CD4-positive, alpha-beta T cell treated with Interleukin-6 at 100 ng/mL for 8 hours (primary cell): ENCODE measurements at places on chromosomes 6 and 20.

DNA sequence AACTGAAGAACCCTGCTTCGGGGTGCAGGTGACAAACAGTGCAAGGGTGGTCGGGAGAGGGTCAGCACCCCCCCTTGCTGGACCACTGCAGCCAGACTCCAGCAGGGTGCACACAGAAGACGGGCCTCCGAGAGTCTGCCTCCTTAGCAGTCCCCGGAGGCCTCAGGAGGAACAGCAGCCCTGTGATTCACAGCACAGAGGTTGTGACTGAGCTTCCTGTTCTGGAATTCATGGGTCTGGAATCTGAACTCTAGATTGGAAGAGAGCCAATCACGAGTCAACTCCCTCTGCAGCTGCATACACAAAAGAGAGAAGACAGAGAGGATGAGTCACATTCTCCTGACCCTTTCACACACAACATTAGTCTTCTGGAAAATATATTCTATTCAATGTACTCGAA is 249.0 kb upstream of the OPRM1 start:
- no peak for DNase-seq

DNA sequence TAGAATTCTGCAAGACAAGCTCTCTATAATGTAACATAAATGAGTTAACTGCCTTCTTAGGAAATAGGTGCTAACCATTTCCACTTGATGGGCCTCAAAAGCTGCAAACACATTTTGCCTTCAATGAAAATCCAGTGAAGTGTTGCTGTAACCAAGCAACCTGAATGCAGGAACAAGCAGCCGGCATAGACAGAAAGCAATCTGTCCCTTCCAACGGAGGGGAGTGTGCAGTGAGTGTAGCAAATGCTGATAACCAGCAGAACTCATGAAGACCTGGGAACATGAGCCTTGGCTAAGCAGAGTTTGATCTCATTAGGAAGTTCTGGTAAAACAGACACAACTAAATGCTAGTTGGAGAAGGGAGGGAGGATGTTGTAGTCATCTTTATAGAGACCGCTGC is 697.8 kb downstream of the KIF16B start:
- DNase-seq = no peak

- no peak for DNase-seq
These were observed 214.6 kb downstream of the GMDS start for GRCh38 chr6:2030682-2031244.

- DNase-seq = no peak
These were observed 996.5 kb downstream of the GRIK2 start for GRCh38 chr6:102389994-102390393.

GRCh38 chr20:23669327-23669726 is 19.5 kb downstream of the CST4 start:
- no peak for DNase-seq

- no peak for DNase-seq
These were observed 77.7 kb downstream of the SOBP start for GRCh38 chr6:107567643-107568042.

- peak; percentile 57 for DNase-seq
These were observed 578 bp downstream of the RGL2 start for GRCh38 chr6:33297956-33298772.

- DNase-seq = no peak
These were observed 70.0 kb downstream of the ESR1 start for GRCh38 chr6:151877458-151877857.

- DNase-seq = no peak
These were observed 37.1 kb upstream of the KCNK5 start for GRCh38 chr6:39266375-39266774.

GRCh38 chr6:75205776-75206575 is at the start of gene COL12A1:
Gene COL12A1, minus strand, starts transcription at chr6:75206053. Its CDS starts 3,261 bp downstream, at chr6:75202792.
- no peak for DNase-seq

GRCh38 chr6:133608620-133609019 is 280.3 kb upstream of the TCF21 start:
- DNase-seq = no peak

DNA sequence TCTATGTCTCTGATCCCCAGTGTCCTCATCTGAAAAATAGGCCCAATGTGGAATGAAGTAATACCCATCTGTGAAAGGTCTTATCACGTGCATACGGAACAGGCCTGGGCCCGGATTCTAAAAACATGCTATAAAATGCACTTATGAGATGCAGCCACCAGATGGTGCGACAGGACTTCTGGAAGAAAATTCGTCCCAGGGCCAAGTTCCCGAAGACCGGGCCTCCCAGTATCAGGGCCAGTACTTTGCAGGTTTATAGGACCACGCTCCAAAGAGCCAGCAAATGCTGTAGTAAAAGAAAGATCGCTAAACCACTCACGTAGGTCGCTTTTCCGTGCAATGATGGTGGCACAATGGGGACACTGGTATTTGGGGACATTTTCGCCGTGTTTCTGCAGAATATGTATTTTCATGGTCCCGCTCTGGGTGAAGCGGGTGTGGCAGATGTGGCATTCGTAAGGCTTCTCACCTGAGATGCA is 10.6 kb downstream of the CTCFL start:
- peak; percentile 20 for DNase-seq

DNA sequence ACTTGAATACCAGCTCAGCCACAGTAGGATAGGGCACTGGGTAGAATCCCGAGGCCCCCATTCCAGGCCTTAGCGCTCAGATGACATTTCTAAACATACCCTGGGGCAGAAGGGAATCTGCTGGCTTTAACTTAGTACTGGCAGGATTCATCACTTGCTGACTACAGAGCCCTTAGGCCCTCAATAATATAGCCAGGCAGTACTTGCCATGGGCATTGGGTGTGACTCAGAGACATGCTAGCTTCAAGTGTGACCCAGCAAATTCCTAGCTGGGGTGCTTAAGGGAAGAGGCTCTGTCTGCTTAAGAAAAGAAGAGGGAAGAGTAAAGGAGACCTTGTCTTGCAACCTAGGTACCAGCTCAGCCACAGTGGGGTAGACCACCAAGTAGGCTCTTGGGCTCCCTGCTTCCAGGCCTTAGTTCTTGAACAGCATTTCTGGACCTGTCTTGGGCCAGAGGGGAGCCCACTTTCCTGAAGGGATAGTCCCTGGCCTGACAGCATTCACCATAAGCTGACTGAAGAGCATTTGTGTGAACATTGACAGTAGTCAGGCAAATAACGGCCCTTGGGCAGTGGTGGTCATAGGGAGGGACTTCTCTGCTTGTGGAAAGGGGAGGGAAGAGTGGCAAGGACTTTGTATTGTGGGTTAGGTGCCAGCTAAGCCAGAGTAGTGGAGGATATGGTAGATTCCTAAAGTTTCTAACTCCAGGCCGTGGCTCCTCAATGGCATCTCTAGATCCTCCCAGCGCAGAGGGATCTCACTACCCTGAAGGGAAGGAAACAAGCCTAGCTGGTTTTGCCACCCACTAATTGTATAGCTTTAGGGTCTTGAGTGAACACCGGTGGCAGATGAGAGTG is 48.5 kb upstream of the HACE1 start:
- no peak for DNase-seq

DNA sequence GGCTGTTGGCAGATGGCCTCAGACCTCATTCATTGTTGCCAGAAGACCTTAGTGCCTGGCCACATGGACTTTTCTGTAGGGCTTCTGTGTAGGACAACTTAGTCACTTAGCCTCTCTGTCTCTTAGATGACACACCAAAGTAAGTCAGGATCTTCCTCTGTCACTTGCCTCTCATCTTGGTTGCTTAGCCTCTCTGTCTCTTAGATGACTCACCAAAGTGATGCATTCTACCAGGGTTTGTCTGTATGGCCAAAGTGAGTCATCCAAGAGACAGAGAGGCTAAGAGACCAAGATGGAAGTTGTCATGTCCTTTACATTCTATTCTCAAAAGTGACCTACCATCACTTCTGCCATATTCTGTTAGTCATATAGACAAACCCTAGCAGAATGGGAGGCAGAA is 255.9 kb upstream of the DEFB112 start:
- DNase-seq = no peak

DNA sequence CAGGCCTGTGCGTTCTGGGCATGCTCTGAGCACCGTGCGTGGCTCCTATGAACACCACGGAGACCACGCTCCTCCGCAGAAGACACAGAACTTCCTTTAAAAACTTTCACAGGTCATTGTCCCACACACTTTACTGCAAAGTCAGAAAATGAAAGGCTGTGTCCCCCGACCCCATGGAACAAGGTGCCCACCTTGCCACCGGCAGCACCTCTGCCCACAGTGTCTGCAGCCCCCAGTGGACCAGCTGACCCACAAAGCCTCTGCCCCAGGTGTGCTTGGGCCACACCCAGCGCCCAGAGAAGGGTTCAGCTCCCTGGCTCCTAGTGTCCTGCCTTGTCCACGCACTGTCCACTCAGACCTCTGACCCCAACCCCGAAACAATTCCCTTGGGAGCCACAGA is 8.7 kb downstream of the TAF4 start:
- DNase-seq = no peak

GRCh38 chr6:116386581-116387299 is 16.0 kb downstream of the DSE start:
- no peak for DNase-seq

GRCh38 chr6:118748311-118749062 is 97.1 kb upstream of the CEP85L start:
- DNase-seq = no peak

DNA sequence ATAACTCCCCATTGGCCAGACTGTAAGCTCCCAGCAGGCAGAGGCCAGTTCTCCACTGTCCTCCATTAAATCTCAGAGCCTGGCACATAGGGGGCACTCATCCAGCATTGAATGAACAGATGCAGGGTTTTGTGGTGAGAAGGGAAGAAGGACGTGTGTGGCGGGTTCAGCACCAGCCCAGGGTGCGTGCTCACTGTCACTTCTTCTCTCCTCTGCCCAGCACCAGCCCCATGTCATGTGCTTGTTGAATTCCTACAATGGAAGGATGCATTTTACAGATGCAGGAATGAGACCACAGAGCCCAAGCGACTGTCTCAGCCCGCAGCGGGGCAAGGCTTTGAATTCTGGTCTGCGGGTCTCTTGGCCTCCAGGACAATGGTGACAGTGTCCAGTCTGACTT is 149.9 kb downstream of the CEBPB start:
- no peak for DNase-seq

DNA sequence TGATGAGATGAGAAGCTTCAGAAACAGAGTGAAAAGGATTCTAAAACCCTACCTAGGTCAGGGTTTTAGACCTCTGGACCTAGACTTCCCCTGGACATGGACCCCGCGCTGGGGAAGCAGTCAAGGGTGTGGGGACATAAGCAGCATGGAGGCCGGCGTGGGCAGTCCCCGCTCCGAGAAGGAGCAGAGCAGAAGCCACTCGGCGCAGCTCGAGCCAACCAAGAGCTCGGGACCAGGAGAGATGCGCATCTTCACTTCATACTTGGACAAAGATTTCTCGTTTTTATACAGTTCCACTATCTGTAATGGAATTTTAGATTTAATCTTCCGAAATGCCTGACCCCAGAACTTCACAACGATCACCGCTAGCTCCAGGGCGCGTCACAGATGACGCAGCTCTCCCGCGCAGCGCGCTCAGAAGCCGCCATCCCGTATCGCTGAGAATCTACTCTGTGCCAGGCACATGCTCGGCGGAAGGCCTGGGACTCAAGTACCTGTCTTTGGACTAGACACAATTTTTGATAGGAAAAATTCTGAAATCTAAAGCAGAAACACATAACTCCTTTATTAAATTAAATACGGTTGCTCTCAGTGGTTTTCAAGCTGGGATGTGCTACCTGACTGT is 60.3 kb downstream of the WDR27 start:
- DNase-seq = no peak

- no peak for DNase-seq
These were observed 80.5 kb downstream of the ZNF217 start for GRCh38 chr20:53513168-53513488.

GRCh38 chr6:43444036-43444435 is 11.3 kb downstream of the DLK2 start:
- DNase-seq = no peak

DNA sequence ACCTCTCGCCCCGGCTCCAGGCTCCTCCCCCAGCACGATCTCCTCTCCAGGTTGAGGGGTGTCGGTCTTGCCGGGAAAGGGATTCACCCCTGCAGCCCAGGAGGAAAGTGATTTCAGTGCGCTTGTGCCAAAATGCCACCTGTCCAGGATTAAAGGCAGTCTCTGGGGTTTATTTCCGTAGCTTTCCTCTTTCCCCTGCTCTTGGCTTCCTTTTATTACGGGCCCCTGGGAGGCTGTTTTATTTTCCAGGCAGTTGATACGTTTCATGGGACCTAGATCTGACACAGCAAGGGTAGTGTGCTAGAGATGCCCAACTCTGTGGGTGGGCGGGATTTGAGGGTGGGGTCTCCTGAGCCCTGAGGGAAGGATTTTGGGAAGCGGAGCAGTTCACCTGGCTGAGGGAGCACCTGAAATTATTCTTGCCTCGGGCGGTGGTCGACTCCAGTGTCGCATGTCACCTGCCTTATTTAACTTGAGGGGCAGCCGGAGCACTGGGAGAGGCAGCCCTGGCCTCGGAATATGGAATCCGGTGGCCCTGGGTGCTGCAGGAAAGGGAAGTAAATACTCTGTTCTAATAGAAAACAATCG is 9.5 kb upstream of the NKX2-2 start:
- DNase-seq = no peak

DNA sequence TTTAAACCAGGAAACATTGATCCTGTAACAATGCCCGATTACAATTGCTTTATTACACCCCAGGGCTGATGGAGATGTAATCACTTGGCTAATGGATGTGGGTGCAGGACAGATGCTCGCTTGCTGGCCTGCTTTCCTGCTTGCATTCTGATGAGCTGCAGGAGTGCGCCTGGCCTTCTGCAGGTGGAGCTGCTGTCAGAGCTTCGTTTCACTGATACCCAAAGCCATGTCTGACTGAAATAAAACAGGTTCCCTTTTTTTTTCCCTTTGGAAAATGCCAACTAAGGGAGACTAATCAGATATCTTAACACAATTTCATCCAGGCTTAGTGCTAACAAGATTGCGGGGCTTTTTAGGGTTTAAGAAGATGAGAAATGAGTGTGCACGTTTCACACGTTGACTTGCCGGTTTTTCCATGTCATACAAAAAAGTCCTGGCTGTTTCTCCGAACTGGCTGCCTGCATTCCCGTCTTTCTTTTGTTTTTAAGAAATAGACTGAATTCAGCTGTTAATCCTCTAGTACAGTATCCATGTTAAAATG is 60.7 kb downstream of the VAPB start:
- no peak for DNase-seq

DNA sequence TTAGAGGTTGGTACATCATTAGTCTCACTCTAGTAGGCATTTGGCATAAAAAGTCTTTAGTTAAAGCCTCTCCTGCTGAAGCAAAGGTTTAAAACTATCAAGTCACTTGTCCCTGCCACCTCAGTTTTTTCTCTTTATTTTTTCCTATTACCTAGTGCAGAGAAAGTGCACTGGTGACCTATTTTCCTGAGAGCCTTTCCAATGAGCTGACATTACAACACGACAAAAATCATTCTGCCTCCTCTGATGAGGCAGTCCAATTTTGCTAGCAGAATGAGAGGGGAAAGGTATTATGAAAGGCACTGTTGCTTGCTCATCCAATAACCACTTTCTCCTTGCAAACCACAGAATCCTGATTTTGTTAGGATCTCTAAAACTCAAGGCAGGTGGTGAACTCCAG is 73.3 kb upstream of the SGK1 start:
- DNase-seq = no peak

GRCh38 chr6:43254138-43254817 is 11.0 kb downstream of the TTBK1 start:
- no peak for DNase-seq

- DNase-seq = no peak
These were observed 41.2 kb upstream of the PDE10A start for GRCh38 chr6:165704045-165704748.

- DNase-seq = no peak
These were observed 10.4 kb upstream of the SNRPB2 start for GRCh38 chr20:16719421-16719820.

- no peak for DNase-seq
These were observed 29.8 kb downstream of the CTNNBL1 start for GRCh38 chr20:37723668-37724067.

GRCh38 chr6:154916857-154917256 is 78.3 kb upstream of the TIAM2 start:
- no peak for DNase-seq
